Jurkat, Clone E6-1 (cell line): ENCODE measurements at places on chromosomes 3 and 15.
A peak's percentile ranks its signal among the peaks of the same experiment; 100 is the strongest.

DNA sequence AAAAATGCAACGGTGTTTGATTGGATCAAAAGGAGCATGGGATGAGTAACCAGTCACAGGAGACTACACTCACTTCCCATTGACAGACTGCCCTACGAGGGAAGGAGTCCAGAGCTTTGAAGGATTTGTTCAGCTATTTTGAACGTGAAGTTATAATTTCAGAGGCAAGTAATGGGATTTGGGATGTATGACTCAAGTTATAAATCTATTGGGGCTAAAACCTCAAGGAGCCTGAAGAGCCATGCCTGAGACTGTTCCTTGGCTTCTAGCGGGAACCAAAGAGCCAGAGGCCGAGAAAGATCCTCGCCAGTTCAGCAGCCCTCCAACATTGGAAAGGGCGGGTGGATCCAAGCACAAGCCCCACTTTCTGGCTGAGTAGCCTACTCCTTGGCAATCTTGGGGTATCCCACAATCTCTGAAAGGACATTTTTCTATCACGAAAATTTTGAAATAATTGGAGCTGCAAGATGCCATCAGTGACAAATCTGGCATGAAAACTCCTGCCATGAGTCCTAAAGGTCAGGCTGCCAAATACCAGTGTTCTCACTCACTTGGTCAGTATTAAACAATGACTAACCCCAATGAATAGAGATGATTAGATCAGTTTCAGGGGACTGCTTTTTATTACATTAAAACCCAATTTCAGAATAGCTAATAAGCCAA, 48.6 kb upstream of the SLCO2A1 start:
- no peak for DNase-seq

- no peak for DNase-seq
Observed at GRCh38 chr3:119582178-119582577, 2.9 kb downstream of the ADPRH start.

DNA sequence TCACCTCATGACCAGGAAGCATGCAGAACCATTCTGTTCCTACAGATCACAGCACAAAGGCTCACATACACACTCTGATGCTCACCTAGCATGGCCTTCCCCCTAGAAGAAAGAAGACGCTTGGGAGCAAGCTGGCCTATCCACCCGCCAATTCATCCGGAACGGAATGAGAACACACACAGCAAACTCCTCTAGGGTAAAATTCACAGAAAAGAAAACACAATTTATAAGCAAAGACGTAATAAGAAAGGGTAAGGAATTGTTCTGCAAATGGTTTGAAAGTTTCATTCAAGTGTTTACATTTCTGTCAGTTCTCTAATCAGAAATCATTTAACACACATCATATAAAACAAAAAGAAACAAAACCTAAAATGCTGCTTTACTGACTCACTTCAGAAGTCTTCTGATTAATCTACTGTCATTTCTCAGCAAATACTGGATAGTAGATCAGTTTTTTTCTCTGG, 218.1 kb downstream of the OSBPL10 start:
- DNase-seq: no peak

GRCh38 chr3:138347960-138348753, at the start of gene MRAS:
Gene MRAS (plus strand): TSS chr3:138348579. CDS start chr3:138372884, 24,305 bp downstream.
- no peak for DNase-seq

GRCh38 chr15:41336549-41336948, 3.9 kb downstream of the NUSAP1 start:
- DNase-seq: peak; percentile 6

DNA sequence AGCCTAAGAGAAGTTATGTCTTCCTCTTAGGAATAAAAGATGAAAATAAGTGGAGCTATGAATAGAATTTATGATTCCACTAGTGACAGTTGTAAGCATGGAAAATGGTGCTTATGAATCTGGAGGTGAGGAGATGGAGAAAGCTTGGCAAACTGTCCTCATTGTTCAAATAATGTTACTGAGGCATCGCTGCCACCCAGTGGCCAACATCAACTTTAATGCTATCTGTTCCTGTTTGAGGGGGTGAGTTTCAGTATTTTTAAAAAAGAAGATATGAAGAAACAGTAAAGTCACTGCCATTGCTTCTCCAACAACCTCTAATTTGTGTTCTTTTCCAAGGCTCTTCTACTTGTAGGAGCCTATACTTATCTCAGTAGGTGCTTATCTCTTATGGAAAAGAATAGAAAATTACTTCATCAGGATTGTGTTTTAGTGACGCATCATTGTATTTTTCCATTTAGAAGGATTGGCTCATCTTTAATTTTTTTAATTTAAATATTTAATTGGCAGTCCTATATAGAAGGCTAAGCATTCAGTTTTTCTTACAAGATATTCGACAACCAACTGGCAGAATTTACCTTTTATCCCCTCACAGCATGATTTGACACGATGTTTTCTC, 260.4 kb upstream of the P2RY1 start:
- no peak for DNase-seq

GRCh38 chr15:69666921-69667811, 214.5 kb downstream of the RPLP1 start:
- DNase-seq: no peak

- DNase-seq: no peak
Observed at GRCh38 chr15:27681038-27681437, 418.1 kb downstream of the OCA2 start.
